ENCODE measurements at places on chromosomes 16 and 17.

- peak; percentile 87 for DNase-seq
Measured at GRCh38 chr17:77374170-77374936, 233.6 kb downstream of the SEC14L1 start.

- DNase-seq, result no peak
Measured at GRCh38 chr17:17355426-17355825, 52.3 kb downstream of the NT5M start.

- no peak for DNase-seq
Measured at GRCh38 chr16:54164789-54165173, 121.8 kb downstream of the IRX3 start.

DNA sequence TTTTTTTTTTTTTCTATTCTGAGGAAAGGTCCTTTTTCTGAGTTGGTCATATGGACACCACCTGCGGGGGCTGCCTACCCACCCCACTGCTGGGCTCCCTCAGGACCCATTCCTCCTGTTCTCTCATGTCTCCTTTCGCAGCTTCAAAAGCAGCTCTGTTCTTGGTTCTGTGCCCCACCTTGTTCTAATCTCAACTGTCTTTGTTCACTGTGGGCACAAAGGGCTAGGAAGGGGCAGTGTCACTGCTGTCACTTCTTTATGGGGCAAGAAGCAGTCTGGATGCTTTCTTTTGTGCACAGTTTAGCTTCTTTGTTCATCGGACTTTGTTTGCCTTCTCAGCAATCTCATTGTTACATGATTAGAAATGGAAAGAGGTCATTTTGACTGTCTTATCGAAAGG lies 7.1 kb downstream of the GOSR2 start:
- no peak for DNase-seq

DNA sequence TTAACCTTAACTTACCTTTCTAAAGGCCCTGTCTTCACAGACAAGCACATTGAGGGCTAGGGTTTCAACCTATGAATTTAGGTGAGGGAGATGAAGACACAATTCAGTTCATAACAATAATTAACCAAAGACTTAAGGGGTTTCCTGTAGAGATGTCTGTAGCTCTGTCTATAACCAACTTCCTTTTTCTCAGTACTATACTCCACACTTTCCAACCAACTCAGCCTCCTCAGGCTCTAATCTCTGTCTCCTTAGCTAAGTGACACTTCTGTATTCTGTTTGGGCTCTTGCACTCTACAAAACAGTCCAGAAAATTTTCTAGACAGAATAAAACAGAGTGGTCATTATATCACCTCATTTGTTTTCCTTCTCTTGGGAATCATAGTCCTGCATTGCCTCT lies 25.8 kb downstream of the CAPNS2 start:
- DNase-seq, result no peak

- DNase-seq, result no peak
Measured at GRCh38 chr16:3152027-3152276, 17.1 kb downstream of the ZNF213 start.

DNA sequence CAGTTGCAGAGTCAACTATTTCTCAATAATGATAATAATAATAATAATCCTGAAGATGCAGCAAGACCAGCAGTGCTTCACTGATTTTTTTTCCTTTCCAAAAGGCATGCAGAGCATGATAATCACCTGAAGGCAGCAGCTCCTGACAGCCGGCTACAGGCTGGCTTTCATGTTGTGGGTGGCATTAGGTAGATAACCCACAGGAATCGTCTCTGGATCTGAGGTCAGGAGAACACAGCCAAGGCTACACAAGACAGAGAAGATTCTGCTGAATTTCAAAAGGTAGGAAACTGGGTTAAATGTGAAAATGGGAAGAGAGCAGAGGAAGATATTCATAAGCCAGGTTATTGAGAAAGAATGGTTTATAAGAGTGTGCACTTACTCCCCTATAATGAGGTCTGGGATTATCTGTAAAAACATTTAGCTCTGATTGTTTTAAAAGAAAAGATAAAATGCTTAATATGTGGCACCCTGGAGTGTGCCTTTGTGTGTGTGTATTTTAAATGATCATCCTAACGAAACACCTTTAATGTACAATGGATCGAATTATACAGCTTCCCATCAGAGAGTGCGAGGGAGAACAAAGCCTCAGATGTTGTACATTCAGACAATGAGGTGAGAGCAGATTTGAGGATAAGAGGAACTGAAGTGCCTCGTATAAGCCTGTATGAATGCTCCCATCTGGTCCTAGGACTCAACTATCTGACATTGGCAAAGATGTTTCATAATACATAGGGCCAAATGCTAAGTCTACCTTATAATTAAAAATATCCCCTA lies 273.1 kb downstream of the PHKB start:
- DNase-seq, result no peak

- DNase-seq, result no peak
Measured at GRCh38 chr16:53614346-53614745, 89.3 kb downstream of the RPGRIP1L start.

GRCh38 chr16:14668556-14669223 lies 25.4 kb downstream of the PLA2G10 start:
- DNase-seq, result no peak

DNA sequence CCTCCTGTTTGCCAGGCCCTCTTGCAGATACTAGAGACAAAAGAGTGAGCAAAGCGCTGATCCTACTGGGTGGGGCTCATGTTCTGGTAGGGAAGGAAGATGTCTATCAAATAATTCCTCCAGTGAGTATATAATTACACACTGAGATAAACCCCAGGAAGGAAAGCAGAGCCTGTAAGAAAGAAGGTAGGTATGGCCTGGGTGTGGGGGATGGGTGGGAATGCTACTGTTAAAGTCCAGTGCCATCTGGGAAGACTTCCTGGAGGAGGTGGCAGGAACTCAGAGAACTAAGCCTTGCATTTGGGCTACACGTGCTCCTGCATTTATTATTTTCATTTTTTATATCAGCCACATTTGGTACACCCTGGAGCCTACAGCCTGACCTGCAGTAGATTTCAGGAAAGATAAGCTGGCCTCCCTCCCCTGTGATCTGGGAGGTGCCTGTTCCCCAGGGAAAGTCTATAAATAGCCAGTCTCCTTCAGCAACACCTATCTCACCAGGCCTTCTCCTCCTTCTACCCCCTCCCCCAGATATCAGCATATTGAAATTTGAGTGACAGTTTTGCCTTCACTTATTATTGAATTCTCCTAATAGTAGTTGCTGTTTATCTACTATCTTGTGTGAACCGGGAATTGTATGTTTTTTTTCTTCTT lies 11.5 kb downstream of the ATP2C2 start:
- DNase-seq, result no peak

DNA sequence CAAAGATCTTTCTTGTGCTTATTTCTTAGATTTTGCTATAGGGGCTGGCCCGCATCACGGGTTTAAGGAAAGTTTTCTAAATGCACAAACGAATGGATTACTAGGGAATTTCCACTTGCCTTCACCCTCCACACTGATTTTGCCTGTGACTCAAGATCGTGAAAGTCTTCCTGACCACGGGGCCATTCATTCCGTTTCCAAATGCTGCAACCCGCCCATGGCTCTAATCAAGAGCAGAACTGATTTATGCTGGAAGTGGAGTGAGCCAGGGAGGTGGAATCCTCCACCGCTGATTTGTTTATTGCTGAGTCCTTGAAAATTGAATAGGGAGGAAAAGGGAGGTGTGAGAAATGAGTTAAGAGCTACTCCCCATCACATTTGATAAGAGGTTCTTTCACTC lies 52.4 kb downstream of the CA10 start:
- DNase-seq, result no peak

DNA sequence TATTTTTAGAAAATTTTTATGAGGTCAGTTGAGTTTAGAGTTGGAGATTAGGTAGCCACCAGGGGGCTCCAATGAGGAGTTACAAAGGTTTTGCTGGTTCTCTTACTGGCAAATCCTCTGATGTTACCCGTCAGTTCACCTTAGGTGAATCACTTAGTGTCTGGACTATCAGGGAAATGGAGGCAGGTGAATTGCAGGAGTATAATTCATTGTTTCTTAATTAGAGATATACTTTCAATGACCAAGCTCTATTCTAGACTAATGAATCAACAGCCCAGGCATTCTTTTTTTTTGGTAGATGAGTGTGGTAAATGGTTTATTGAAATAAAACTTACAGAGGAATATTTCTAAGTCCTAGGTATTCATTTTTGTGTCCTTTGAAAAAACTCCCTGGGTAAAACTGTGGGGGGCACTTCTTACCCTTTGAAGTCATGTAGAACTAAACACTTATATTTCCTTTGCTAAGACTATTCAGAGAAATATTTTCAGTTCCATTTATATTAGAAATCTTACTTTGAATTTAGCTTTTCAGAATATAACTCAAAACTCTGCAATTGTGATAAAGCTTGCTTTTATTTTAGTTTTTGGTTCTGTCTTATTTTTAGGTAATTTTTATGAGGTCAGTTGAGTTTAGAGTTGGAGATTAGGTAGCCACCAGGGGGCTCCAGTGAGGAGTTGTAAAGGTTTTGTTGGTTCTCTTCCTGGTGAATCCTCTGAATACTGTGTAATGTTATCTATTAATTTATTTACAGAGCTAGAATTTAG lies 17.7 kb downstream of the PSMD11 start:
- peak; percentile 74 for DNase-seq

DNA sequence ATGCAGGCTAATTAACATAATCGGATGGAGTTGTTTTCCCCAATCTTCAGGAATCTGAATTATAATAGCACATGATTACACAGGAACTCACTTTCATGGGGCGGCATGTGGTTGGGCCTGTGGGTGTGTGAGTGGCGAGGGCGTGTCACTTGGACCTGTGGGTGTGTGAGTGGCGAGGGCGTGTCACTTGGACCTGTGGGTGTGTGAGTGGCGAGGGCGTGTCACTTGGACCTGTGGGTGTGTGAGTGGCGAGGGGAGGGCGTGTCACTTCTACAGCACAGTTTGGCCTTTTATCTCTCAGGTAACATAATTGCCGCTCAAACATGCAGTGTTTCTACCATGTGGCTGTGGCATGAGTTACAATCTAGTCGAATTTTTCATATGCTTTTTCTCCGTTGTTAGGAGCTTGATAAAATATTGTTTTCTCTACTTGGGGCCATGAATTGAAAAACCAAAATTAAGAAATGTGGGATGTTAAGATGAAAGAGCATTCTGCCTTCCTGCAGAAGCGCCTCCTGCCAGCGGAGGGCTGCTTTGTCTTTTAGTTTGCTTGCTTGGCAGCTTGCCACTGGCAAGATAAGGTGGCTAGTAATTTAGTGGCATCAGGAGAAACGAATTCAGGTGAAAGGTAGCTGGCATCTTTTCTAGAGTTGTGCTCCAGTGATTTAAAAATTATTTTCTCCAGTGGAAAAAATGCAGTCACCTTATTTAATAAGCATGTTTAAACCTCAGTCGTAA lies 36.2 kb downstream of the USP10 start:
- no peak for DNase-seq

DNA sequence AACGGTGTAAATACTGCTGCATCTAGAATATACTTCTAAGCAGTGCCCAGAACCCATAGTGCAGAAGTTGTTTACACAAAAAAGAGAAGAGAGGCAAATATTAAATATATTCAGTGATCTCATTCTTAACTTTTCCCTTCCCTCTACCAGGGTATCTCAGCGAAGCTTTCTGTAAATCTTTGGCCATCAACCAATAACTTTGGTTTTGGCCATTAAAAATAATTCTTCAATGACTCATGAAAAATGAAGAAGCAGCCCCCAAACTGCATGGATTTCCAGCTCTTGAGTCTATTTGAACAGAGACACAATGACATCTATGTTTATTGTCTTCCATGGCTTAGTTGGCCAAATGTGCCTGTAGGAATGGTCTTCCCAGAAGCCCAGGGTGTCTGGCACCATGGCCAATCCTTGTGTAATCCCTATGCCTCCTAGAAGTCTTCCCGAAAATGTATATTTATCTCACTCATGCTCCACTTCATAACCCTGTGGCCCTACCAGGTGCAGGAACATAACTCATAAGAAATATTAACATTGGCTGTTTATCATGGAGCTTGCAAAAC lies 646.6 kb downstream of the TOX3 start:
- no peak for DNase-seq

DNA sequence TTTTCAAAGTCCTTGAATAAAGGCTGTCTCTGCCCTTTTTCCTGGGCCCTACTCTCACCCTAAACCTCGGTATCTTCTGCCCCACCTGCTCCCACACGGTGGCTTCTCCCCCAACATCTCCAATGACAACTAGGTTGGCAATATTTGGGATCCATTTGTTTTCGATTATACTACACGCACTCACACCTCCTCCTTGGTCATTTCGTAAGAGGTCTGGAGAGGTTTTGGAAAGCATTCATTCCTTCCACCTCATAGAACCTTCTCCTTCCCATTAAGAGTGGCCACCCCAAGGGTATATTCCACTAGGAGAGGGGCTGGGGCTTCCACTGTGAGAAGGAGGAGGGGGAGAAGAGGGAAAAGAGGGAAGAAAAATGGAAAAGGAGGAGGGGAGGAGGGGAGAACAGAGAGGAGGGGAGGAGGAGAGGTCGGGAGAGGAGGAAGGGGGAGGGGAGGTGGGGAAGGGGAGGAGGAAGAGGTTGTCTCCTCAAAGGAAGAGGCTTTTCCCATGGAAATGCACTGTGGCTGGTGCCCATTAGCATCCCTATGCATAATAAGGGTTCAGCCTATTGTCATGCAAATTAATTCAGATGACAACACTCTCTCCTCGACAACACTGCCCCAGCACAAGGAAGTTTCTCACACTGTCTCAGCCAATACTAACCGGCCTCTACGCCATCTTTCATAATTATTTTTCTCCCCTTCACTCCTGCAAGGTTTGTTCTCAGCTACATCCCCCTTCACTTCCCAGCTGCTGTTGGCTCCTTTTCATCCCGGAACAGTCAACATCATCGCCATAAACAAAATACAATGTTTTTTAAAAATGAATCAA lies 30.0 kb downstream of the SOX9 start:
- no peak for DNase-seq

GRCh38 chr17:48123111-48123510 lies 15.5 kb downstream of the SNX11 start:
- no peak for DNase-seq

GRCh38 chr16:76226481-76226880 lies 50.7 kb upstream of the CNTNAP4 start:
- DNase-seq, result no peak

DNA sequence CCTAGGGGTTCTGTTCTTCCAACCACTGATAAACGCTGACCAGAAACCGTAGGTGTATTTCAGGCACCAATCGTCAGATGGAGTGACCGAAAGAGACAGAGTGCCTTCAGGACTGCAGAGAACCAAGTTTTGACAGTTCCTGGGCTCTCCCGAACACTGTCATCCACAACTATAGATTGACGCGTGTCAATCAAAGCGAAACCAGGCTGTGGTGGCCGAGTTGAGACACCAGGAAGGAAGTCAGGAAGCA lies 11.9 kb upstream of the AURKB start:
- no peak for DNase-seq

DNA sequence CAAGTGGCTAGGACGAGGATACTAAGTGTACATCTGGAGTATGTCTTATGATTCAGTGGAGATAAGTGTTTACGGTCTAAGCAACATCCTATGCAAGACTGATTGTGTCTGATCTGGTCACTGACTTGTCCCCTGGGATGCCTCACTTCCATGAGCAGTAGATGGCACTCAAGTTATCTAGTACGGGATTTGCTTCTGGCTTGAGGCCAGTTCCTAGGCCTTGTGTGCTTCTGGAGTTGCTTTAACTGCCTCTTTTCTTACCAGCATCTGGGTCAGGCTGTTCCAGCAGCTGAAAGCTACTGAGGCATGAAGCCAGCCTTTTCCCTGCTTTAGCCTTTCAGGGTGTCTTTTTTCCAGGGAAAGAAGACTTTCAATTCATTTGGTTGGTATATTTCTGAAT lies 23.0 kb downstream of the SUPT6H start:
- DNase-seq, result peak; percentile 6

GRCh38 chr16:63787014-63787413 lies 1334.8 kb downstream of the CDH11 start:
- DNase-seq, result no peak

Measured in adipocyte (in vitro differentiated cells).